SHP77 treated with DMSO at 0.1 percent for 48 hours (cell line): ENCODE measurements at places on chromosomes 3 and 15.

DNA sequence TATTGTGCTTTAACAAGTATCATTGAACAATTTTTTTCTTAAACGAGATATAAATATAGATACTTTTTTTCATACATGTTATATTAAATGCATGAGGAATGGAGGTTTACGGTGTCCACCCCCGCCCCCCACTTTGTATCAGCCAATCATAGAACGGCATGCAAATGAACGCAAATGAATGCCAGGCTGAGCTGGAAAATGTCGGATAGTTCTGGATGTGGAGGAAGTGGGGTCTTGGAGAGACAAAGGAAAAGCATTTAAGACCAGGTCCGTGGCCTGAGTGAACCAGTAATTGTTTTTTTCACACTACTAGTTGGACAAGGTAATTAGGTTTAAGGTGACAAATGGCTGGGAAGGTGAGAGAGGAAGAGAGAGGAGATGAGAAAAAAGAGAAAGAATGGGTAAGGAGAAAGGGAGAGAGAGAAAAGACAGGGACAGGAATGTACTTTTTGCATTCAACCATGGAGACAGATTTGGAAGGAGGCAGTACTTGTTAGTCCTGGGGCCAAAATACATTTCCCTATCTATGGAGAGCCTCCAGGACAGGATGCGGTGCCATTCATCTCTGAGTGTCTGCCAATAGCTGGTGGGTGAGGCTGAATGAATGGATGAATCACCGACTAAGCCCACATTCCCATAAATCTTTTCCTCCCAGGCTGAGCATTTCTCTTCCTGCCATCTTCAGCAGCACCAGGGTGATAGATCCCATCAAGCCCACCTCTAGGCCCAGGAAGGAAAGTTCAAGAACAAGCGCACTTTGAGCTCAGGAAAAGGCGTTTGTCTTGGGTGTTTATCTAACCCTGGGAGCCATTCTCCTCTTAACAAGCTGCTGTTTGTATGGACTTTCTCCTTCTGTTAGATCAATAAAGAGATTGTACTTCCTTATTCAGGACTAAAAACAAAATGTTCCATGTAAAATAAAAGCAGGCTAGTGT is 1.4 kb upstream of the RAD18 start:
- no peak for DNase-seq

- DNase-seq: no peak
These were observed 18.3 kb downstream of the THBS1 start for GRCh38 chr15:39598958-39599845.

DNA sequence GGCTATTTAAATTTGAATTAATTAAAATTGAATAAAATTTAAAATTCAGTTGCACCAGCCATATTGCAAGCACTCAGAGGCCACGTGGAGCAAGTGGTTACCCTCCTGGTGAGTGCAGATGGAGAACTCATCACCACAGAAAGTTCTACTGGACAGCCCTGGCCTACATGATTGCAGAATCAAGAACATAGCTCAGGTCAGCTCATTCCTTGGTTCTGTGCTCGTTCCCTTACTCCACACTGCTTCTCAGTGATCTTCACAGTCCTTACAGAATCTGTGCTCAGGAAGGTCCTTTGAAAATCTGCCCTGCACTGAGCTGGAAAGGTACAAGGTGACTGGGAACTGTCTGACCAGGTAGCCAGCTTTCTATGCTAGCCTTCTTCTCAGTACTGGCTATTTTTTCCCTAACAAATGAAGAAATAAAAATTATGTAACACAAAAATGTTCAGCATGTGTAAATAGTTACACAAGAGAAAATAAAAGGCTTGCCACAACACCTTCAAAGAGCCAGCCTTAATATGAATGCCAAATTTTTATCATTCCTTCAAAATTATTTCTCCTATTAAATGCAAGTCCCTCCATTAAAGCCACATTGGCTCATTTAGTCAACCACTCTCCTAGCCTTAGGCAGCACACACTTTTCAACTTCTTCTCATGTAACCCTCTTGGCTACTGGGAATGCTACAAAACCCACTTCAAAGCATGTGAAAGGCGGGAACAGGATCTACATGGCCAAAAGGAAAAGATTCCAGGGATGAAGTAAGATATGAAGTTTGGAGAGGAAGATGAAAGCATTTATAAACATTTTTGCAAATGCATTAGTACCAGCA is 326.4 kb upstream of the WNT5A start:
- no peak for DNase-seq

DNA sequence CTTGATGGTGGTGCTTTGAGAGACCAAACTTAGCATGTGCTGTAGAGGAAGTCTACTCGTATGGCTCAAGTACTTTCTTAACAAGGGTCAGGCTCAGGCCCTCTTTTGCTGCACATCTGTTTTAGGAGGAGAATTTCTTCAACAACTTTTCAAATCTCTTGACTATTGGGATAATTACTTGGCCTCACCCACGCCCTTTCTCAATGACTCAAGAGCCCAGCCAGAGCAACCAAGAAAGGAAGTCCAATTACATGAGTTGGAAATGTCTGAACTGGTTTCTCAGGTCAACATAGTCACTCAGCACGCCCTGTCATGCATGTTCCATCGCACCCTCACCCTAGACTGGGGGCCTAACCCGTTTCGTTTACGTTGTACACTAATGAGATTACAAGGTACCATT is 44.8 kb upstream of the UMPS start:
- DNase-seq: no peak

DNA sequence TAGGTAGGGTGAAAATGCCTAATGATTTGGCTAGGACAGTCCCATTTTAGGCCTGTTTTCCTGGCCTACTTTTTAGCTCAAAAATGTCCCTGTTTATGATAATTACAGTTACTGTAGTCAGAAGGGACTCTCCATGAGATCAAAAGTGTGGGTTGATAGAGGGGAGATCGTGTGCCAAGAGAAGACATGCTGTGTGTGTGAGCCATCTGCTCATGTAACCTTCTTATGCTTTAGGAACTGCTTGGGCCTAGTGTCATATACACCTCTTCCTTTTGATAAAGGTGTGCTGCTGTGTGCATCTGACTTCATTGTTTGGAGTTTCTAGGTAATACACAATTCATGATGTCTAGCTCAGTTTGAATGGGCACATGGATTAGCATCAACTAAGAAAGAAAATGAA is 786.5 kb downstream of the PDCD6IP start:
- no peak for DNase-seq

DNA sequence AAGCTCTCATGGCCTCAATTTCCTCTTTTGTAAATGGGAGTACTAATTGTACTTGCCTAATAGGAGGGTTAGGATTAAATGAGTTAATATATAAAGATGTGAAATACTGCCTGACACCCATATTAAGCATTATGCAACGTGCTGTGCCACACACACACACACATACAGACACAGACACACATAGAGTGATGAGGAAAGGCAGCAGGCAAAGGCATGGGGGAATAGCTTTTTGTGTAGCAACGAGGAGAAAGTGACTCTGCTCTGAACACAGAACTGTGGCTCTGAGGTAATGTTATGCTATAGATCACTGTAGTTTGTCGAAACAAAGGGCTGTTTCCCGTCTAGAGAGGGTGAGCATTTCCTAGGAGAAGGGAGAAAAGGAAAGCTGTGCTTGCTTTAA is 233.3 kb upstream of the SLCO3A1 start:
- no peak for DNase-seq

GRCh38 chr3:49030321-49030720 is 1.1 kb upstream of the IMPDH2 start:
- no peak for DNase-seq

DNA sequence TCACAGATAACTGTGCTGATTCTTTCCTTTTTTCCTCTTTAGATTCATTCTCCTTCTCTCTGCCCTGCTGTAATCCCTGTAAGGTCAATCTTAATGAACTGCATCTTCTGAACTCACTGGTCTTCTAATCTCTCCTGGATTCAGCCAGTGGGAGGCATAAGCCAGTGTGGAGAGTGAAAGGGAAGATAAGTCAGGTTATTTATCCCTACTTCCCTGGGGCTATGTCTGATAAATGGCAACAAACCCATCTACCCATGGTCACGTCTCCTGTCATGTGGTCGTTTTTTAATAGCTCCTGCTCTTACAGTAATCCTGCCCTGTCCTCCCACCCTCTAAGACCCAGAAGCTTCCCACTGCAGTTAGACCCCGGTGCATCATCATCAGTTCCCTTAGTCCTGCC is 199.6 kb upstream of the NAALADL2 start:
- no peak for DNase-seq
